ENCODE measurements at places on chromosomes 5 and 9. TPM values are rescaled to one million over a fixed set of nuclear protein-coding genes. Genes with fewer than 3 reads are reported as not detected.

DNA sequence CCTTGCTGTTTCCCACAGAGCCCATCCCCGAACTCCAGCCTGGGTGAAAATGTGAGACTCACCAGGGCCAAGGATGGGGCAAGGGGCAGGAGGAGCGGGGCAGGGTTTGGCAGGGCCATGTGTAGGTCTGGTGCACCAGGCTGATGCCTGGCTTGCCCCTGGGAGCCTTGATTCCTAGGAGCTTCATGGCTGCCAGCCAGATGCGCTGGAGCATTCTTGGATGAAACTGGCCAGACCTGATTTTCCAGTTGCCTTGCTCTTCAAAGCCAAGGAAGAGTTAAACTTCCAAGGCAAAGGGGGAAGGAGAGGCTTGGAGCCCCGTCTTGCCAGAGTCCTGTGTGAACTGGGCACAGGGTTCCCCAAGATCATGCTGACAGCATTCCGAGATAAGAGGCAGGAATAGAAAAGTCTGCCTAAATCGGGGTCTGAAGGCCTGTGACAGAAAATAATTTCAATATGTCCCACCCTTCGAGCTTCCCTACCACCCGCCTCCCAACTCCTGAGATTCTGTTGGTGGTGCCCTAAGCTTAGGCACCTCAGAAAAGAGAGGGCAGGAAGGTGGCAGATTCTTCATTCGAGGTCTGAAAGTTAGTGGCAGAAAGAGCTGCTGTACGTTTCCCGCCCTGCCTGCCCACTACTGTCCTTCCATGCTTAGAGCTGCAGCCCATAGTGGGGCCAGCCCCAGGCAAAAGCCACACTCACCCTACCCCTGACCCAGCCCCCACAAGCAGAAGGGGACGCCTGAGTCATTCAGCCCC, 20.4 kb downstream of the FAT2 start:
- no peak overlapping the region for H3K4me3 ChIP-seq
- no peak for DNase-seq
- H3K27me3 ChIP-seq = no peaks in the 10 kb centered on the region
- H3K4me1 ChIP-seq = peaks cover 19% of the 10 kb centered on the region
- H3K36me3 ChIP-seq = no peaks in the 10 kb centered on the region
- H3K27ac ChIP-seq = no peak overlapping the region

- H3K36me3 ChIP-seq = no peaks in the 10 kb centered on the region
- H3K4me1 ChIP-seq = peaks cover 4% of the 10 kb centered on the region
- no peak overlapping the region for H3K27ac ChIP-seq
- no peaks in the 10 kb centered on the region for H3K27me3 ChIP-seq
- no peak for DNase-seq
- no peak overlapping the region for H3K4me3 ChIP-seq
These were observed 144.2 kb downstream of the MLLT3 start for GRCh38 chr9:20477940-20478620.

GARNL3 gene
- 4.0 TPM for total RNA-seq

IL4 gene
- total RNA-seq = not detected

GRCh38 chr5:169812786-169813185, 167.5 kb downstream of the INSYN2B start:
- H3K27ac ChIP-seq = no peak overlapping the region
- no peak overlapping the region for H3K4me3 ChIP-seq
- H3K27me3 ChIP-seq = no peaks in the 10 kb centered on the region
- H3K36me3 ChIP-seq = peaks cover 84% of the 10 kb centered on the region

DNA sequence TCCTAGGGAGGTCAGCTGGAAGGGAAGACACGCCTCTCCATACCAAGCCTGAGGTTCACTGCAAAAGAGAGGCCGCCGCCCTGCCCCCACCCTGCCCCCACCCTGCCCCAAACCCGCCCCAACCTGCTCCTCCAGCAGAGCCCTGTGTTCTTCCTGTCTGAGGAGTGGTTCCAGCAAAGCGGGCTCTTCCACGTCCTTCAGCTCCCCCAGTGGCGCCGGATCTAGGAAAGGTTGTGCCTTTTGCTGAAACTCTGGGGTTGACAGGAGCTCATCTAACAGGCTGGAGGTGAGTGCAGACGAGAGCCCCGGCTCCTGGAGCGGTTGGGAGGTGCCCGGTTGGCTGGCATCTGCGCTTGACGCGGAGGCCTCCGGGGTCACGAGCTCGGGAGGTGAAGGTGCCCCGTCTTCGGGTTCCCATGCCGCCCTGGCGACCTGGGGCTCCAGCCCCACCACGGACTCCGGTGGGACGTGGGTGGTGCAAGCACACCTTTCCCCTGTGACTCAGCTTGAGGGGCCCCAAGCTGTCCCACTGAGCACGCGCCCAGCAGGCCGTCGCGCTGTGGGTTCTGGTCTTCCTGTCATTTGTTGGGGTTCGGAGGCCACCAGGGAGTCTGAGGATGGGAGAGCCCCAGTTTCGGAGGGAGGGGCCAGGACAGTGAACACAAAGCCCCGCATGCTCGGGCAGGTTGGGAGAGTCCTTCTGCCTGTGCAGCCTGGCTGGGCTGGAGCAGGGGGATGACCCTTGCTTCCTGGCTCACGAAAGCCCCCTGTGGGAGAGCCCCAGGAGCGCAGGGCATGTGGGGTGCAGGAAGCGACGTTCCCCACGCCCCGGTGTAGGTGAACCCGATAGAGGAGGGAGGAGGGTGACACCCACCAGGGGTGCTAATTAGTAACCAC, 1467.1 kb downstream of the FOXD4L5 start:
- peak overlapping the region; percentile 83 for H3K4me3 ChIP-seq
- H3K27me3 ChIP-seq = peaks cover 2% of the 10 kb centered on the region
- peaks cover 3% of the 10 kb centered on the region for H3K36me3 ChIP-seq
- H3K4me1 ChIP-seq = peaks cover 12% of the 10 kb centered on the region
- DNase-seq = peak; percentile 77
- H3K27ac ChIP-seq = peak overlapping the region; percentile 82

IFNA13 gene
- not detected for total RNA-seq

DNA sequence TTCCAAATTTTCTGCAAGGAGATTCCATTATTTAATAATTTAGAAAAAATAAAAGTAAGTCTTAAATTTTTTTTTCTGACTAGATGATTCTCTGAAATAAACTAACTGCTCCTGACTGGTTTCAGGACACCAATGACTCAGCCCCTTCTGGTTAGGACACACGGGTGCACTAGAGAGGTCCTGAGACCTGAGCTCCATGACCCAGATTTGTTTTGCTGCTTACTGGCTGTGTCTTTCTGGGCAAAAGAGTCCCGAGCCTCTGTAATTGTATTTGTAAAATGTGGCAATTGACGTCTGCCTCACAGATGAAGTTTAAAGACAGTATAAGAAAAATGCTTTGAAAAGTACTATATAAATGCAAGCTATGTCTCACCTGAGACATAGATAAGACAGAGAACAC, 89.1 kb downstream of the SLC24A2 start:
- no peak for DNase-seq
- no peaks in the 10 kb centered on the region for H3K4me1 ChIP-seq
- no peak overlapping the region for H3K27ac ChIP-seq
- H3K27me3 ChIP-seq = no peaks in the 10 kb centered on the region
- H3K4me3 ChIP-seq = no peak overlapping the region

STC2 gene
- total RNA-seq = 0.29 TPM

CTNND2 gene
- not detected for total RNA-seq

C8G gene
- total RNA-seq = 0.69 TPM

FBLL1 gene
- total RNA-seq = not detected

- H3K27ac ChIP-seq = no peak overlapping the region
- peaks cover 25% of the 10 kb centered on the region for H3K4me1 ChIP-seq
- no peak for DNase-seq
- peaks cover 23% of the 10 kb centered on the region for H3K36me3 ChIP-seq
- H3K27me3 ChIP-seq = no peaks in the 10 kb centered on the region
- no peak overlapping the region for H3K4me3 ChIP-seq
These were observed 7.6 kb downstream of the C9orf72 start for GRCh38 chr9:27565696-27566095.

DNA sequence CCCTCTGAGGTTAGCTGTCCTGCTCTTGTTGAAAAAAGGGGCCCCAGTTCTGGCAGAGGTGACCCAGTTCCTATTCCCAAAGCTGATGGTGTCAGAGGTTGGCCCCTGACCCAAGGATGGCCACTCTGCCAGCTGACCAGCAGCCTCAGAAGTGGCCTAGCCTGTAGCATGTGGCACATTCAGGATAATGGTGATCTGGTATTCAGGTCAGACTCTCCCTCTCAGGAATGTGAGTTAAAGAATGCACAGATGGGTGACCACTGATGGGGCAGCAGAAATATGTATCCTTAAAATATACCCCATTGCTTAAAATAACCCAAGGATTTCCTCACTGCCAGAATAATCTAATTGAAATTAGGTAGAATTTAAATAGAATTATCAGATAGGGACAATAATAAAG, 369.2 kb downstream of the SEMA5A start:
- H3K4me1 ChIP-seq = no peaks in the 10 kb centered on the region
- H3K4me3 ChIP-seq = no peak overlapping the region
- no peak overlapping the region for H3K27ac ChIP-seq
- no peaks in the 10 kb centered on the region for H3K27me3 ChIP-seq
- H3K36me3 ChIP-seq = no peaks in the 10 kb centered on the region
- DNase-seq = no peak

- DNase-seq = no peak
- H3K36me3 ChIP-seq = no peaks in the 10 kb centered on the region
- no peak overlapping the region for H3K27ac ChIP-seq
These were observed 32.8 kb downstream of the PLAC8L1 start for GRCh38 chr5:146072595-146072994.

GPR151 gene
- total RNA-seq = not detected

NOTCH1 gene
- 24.9 TPM for total RNA-seq

GRCh38 chr9:105681724-105682123, 12.6 kb upstream of the TMEM38B start:
- H3K27me3 ChIP-seq = no peaks in the 10 kb centered on the region
- no peaks in the 10 kb centered on the region for H3K4me1 ChIP-seq
- DNase-seq = no peak
- H3K4me3 ChIP-seq = no peak overlapping the region

Measured in activated B cell treated with CpG ODN at 0.5 μM for 24 hours (primary cell).